Jurkat, Clone E6-1 (cell line): ENCODE measurements at places on chromosomes 1 and 21.
A peak's percentile ranks its signal among the peaks of the same experiment; 100 is the strongest.

GRCh38 chr21:36461918-36462486, 17.9 kb downstream of the CLDN14 start:
- DNase-seq, result no peak

DNA sequence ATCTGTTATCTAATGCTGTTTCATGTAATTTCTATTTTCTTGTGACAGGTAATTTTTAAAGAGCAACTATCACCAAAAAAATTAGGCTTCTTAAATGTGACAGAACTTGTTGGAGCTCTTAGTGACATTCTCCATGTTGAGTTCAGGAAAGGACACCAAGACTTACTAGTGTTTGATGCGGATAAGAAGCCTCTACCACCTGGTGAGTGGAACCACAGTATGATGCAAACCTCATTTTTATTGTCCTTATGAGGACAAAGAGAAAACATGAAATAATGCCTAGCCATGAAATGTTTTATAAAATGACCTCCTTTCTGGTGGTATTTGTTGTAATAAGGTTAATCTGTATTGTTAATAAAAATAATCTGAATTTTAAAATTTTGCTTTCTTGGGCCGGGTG, 39.1 kb downstream of the TDRD5 start:
- no peak for DNase-seq

GRCh38 chr1:76607717-76608116, 259.6 kb upstream of the ST6GALNAC5 start:
- peak; percentile 2 for DNase-seq

DNA sequence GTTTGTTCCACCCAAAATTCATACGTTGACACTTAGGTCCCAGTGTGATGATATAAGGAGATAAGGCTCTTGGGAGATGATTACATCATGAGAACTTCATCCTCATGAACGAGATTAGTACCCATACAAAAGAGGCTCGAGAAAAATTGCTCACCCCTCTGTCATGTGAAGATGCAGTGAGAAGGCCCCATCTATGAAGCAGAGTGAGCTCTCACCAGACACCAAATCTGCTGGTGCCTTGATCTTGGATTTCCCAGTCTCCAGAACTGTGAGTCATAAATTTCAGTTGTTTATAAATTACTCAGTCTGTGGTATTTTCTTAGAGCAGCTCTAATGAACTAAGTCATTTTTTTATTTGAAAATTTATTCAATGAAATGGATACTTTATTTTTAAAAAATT, 42.6 kb upstream of the USP25 start:
- no peak for DNase-seq
